ENCODE measurements at places on chromosomes 12 and 14.

GRCh38 chr12:27578689-27579372, 54.8 kb downstream of the PPFIBP1 start:
- DNase-seq = no peak

GRCh38 chr12:119200601-119201000, 21.9 kb downstream of the HSPB8 start:
- no peak for DNase-seq

DNA sequence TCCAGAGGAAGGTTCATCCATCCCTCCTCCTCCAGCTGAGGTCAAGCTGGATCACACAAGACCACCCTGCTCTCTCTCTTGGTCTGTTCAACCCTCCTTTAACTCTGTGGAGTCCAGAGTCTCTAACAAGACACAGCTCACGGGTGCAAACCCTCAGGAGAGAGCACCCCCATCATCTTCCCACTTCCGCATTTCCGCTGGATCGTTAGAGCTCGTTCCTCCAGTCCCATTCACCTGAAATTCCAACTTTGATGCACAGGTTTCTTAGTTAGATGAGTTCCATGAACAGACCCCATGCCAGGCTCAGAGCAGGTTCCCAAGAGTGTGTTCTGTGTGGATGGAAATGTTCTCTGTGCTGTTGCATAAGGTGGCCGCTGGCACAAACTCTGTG, 44.5 kb upstream of the P2RX7 start:
- DNase-seq = no peak

GRCh38 chr14:54291491-54292191, 105.2 kb upstream of the CDKN3 start:
- DNase-seq = no peak

All from cerebellar nuclear complex (tissue), 1 donor.